T1000 (cell line): ENCODE measurements at places on chromosomes 11 and 22.

DNA sequence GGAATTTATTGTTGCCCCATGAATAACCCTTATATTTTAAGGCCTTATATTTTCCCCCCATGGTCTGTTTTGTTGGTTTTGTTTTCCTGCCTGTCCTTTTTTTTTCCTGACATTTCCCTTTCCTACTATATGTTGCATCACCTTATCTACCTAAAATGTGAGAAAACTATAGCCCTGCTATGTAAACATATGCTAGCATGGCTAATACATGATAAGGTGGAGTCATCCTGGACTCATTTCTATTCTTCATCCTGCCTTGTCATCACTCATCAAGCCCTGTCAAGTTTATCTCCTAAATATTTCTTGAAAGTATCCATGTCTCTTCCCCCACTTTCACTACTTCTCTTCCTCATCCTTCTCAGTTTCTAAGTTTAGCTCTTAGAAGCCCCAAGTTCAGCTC lies 2168.8 kb upstream of the RAG2 start:
- DNase-seq: no peak

- no peak for DNase-seq
These were observed 7.9 kb downstream of the FOXR1 start for GRCh38 chr11:118979434-118979833.

DNA sequence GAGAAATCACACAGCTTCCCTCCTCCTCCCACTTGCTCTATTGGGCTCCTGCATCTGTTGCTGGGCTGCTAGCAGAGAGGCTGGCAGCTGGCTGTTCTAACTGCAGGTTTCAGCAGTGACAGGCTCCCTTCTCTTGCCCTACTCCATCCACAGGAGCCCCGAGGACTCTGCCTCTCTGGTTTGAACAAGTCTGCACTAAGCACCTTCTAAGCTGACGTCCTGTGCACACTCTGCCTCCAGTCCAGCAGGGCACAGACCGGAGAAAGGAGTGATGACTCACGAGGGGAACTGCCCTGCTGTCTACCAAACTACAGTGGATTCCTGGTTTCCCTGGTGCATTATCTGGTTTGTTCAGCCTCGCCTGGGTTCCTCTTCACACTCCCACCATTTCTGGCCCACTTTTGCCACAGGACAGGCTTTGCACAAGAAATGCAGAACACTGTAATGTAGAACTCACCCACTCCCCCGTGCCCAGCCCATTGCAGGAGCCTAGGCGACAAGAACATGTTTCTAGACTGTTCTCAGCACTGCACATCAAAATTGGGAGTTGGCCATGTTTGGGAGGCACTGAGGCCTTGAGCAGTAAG lies 26.0 kb downstream of the IL10RA start:
- no peak for DNase-seq

DNA sequence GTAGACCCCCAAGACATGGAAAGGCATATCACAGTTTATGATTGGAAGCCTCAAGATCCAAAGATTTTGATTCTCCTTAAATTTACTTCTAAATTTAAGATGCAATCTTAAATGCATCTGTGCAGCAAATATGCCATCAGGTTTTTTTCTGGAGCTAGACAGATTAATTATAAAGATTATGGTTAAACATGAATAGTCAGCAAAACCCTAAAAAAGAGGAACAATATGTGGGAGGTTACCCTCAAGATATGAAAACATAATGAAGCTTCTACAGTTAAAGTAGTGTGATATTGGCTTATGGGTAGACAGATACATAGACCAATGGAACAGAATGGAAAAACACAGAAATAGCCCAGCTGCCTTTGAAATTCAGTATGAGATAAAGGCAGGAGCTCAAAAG lies 31.7 kb downstream of the OR8B12 start:
- no peak for DNase-seq

DNA sequence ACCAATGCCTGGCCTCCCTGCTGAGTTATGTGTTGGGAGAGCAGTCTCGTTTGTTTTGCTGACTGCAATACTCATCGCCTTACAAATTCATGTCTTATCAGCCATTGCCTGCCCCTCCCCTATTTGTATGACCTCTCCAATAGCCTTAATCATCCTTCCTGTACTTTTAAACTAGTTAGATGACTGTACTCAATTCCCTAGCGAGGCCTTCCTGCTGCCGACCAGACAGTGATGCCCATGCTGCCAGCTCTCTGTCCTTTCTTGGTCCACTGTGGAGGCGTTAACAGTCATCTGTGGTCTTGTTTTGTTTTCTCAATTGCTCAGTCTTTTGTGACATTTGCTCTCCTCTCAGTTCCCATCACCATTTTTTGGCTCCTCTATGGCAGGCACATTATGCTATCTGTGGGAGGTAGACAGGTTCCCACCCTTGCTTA lies 20.3 kb upstream of the YPEL1 start:
- DNase-seq: peak; percentile 45

- no peak for DNase-seq
These were observed 1.7 kb upstream of the MUC5B start for GRCh38 chr11:1220941-1221721.

- peak; percentile 46 for DNase-seq
These were observed 562 bp downstream of the SHANK2 start for GRCh38 chr11:71251761-71252268.

DNA sequence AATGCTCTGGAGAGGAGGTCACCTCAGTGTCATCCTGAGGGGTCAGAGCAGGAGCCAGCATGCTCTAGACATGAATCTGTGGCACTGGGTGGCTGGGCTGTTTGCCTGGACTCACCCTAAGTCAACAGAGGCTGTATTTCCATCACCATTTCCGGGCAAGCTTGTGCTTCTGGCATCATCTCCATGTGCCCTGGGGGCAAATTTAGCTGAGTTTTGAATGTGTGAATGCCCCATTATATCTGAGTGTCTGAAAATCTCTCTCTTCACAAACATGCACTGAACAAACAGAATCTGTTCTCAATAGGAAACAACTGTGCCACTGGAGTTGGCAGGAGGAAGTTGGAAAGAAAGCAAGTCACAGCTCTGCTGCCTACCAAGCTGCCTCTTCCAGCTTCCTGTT lies 356.2 kb downstream of the GRM5 start:
- no peak for DNase-seq

- DNase-seq: no peak
These were observed 88.1 kb downstream of the PIWIL4 start for GRCh38 chr11:94655291-94655690.

GRCh38 chr11:98559961-98560360 lies 460.8 kb upstream of the CNTN5 start:
- DNase-seq: no peak

- no peak for DNase-seq
These were observed 104.5 kb upstream of the OPCML start for GRCh38 chr11:133636711-133637355.
